ENCODE measurements at places on chromosomes 1 and 21.

GRCh38 chr21:45557616-45558043 is 15.4 kb upstream of the SLC19A1 start:
- no peak for DNase-seq

- no peak for DNase-seq
These were observed 37.0 kb upstream of the PLPPR4 start for GRCh38 chr1:99227056-99227897.

DNA sequence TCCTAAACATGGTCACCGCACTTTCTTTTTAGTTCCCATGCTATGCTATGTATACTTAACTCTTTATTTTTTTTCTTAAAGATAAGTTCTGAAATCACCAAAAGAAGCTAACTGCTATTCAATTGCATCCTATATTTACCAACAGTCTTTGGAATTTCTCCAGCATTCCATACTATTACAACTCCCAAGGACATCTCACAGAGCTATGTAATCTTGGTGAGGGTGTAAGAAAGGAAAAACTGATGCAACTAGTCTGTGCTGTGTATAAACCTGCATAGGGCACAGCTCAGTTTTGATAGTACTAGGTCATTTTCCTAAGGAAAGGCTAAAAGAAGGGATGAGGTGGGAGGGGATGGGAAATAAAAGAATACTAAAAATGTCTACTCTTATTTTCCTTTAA is 78.0 kb downstream of the PTPN14 start:
- DNase-seq, result no peak

- no peak for DNase-seq
These were observed 162.4 kb downstream of the KIF26B start for GRCh38 chr1:245317217-245317616.

DNA sequence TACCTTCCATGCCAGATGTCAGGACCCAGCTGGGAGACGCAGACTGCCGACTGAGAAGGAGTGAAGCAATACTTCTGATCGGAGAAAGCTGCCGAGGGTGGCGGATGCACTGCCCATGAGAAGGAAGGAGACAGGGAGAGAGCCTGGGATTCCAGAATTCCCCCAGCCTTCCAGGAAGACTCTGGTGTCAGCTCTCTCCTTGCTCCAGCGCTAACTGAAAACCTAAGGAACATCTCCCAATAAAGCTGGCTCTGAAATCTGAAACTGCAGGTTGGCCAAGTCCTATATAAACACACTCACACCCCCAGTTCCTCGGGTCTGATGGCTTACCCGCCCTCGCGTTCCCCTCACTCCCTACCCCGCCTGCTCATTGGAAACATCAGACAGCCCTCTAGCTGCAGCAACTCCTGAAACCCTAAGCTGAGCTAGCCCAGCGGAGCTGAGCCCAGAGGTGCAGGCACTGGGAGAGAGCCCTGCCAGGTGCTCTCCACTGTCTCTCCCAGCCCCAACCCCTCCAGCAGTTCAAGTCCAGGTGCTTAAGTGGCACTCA is 52.3 kb downstream of the PLEKHA6 start:
- DNase-seq, result no peak

GRCh38 chr1:50066806-50067205 is 41.9 kb upstream of the ELAVL4 start:
- no peak for DNase-seq

DNA sequence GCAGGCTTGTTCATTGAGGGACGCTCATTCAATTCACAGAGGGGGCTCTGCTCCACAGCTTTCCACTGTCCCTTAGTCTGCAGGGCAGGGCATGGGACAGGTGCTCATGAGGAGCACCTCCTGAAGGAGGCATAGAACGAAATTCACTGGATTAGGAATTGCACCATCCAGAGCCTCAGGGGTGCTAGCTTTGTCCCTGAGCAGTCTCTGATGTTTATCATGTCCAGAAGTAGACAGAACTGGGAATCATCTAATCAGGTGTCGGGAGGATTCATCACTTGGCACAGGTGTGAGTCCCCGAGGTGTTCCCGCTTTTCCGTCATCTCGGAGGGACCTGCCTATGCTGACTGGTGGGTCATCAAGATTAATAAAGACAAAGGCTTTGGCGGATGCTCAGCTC is 321.4 kb downstream of the AJAP1 start:
- DNase-seq, result no peak

GRCh38 chr1:156319664-156320063 is 18.4 kb downstream of the CCT3 start:
- DNase-seq, result peak; percentile 42

DNA sequence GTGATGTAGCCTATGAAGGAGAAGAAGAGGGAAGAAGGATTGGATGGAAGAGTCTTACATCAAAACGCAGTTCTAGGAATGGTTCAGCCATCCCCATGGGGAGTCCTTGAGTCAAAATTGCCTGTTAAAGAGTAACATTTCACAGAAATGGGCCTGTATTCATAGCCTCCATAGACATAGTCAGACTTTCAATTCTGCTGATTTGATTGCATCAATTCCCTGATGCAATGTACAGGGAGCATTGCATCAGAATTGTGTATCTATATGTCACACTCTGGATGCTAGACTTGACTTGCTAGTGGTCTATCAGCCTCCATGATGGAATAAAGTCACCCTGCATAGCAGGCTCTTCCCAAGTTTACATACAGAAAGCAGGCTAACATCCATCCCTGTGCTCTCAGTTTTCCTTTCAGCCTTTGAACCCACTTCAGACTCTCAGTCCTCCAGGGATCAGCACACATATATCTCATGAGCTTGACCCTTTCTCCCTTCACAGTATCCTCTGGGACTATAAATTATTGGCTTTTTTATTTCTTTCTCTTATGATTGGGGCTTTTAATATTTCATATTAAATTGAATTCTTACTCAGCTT is 1111.7 kb upstream of the B3GALT2 start:
- no peak for DNase-seq

DNA sequence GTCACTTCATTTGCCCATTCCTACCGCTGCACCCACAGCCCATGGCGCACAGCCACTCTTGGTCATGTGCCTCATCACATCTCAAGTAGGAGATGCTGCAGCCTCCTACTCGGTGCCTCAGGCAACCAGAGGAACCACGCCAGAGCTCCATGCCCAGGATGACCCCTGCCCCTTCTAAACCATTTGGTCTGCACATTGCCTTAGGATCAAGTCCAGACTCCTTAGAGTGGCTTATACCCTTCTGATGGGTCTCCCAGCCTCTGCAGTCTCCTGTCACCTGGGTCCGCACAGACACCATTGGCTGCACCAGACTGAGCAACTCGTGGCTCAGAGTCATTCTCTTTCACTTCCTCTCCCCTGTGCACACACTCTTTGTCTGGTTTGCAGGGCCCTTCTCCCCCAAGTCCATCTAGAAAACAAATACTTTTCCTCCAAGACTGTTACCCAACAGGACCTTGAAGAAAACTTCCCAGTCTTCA is 2.2 kb upstream of the ADORA3 start:
- DNase-seq, result no peak

DNA sequence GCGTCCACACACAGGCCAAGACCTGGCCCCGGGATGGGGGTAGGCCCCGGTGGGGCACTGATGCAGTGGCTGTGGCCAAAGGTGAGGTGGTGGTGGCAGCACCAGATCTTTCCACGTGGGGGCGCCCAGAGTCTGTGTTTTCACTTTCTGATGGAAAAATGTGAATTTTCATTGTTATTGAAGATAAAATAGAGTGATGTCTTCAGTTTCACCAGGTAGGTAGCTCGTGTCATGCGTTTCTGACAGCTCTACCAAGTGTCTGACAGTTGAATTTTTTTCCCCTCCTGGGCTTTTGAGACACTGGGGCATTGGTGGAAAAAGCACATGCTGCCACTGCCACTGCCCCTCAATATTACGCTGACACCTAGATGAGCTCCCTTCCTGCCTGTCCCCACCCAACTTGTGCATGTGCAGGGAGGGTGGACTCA is 40.0 kb upstream of the MAGOH start:
- DNase-seq, result peak; percentile 69
